Activated CD4-positive, alpha-beta memory T cell treated with anti-CD3 and anti-CD28 coated beads for 36 hours (primary cell): ENCODE measurements at places on chromosomes 5 and 9.
A peak's percentile ranks its signal among the peaks of the same experiment; 100 is the strongest.

DNA sequence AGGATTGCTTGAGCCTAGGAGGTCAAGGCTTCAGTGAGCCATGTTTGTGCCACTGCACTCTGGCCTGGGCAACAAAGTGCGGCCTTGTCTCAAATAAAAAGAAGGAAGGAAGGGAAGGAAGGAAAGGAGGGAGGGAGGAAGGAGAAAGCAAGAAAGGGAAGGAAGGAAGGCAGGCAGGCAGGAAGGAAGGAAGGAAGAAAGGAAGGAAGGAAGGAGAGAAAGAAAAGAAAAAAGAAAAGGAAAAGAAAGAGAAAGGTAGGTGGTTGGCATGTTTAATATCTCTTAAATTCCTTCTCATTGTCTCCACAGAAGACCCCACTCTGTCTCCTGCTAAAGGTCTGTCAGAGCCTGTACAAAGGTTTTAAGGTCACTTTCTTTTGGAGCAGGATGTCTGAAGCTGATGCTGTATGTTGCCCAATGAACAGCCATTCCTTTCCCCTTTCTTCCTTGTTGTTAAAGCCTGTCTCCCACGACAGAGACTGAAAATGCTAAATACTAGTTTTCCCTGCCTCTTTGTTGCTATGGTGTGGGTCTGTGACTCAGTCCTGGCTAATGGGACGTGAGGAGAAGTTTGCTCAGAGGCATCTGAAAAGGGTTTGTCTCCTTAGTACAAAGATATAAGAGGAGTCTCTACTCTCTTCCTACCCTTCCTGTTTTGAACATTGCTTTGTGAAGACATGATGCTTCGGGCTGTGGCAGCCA, 213.3 kb downstream of the PCSK1 start:
- peak; percentile 16 for DNase-seq

DNA sequence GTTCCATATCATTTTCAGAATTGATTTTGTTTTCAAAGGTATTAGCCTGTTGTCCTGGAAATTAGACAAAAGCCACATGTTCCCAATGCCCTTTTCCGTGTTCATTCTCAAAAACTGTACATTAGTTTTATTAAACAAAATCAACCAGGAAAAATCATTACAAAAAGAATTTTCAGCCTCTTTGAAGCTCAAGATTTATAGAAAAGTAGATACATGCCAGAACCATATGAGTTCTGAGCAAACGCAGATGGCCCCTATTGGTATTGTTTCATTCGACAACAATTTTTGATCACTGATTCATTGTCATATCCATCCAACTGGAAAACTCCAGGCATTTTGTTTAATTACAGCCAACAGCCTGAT, 148.5 kb upstream of the GRAMD2B start:
- no peak for DNase-seq

DNA sequence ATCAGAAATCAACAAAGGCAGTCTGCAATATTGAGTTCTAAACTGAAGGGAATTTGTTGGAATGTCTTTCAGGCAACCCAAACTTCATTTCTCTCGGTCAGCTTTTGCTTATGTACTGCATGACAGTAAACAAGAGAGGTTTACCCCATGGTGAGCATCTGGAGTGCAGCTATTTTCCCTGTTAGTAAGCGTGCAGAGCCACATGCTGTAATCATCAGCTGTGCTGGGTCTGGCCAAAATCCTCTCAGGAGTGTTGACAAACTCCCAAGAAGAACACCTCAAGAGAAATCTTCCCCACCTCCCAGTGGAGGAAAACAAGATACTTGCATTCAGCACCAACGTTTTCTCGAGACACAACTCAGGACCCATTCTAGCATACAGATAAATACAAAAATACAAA, 83.6 kb upstream of the ADAMTSL1 start:
- no peak for DNase-seq

- DNase-seq = no peak
Observed at GRCh38 chr5:131854134-131854533, 57.3 kb upstream of the FNIP1 start.

DNA sequence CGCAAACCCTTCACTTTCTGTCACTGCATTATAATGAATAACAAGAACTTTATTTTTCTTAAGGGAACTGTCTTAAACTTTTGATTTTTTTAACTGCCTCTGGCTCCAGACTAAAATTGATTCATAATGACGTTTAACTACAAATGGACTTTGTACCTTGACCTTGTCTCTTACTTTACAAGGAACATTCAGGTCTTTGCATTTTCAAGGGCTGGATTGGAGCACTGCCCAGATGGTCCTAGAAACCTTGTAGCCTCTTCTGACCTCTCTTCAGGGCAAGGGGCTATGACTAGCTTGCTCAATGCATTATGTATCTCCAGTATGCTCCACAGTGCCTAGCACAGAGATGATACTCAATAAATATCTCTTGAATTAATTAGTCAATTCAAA, 612.6 kb upstream of the CLINT1 start:
- DNase-seq = no peak
